ENCODE measurements at places on chromosomes 12 and 14. TPM values are rescaled to one million over a fixed set of nuclear protein-coding genes. Genes with fewer than 3 reads are reported as not detected.

The HOXC12 gene
- total RNA-seq = not detected

The KRT7 gene
- 17.3 TPM for total RNA-seq

DNA sequence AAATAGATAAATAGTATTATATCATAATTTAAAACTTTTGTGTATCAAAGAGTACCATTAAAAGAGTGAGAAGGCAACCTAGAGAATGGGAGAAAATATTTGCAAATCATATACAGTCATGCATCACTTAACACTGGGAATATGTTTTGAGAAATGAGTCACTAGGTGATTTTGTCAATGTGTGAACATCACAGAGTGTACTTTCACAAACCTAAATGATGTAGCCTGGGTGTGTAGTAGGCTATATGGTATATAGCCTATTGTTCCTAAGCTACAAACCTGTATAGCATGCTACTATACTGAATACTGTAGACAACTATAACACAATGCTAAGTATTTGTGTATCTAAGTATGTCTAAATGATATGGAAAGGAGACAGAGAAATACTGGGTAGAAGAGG, 48.0 kb upstream of the ARID2 start:
- no peak for DNase-seq

The SLC17A8 gene
- total RNA-seq = not detected

GRCh38 chr14:93857500-93858283, 69.4 kb upstream of the PRIMA1 start:
- no peak for DNase-seq

DNA sequence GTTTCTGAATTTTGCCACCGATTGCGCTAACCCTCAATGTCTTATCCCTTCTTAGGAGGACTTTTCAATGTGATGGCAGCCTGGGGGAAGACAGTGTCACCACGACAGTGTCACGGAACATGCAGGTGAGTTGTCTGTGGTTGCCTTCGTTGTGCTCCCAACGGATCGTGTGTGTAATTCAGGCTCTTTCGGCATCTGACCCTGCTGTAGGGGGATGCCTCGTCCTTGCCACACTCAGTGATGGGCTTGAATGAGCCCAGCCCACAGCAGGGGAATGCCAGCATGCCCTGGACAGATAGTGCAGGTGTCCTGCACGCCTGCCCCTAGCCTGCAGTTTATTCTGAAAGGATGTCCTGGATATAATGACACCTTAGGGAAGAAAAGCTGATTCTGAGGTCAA, 123.8 kb upstream of the RTL1 start:
- peak; percentile 27 for DNase-seq

- DNase-seq = peak; percentile 93
Measured at GRCh38 chr14:73723797-73724661, 9.8 kb upstream of the PNMA1 start.

The GPATCH2L gene
- 61.7 TPM for total RNA-seq

- DNase-seq = peak; percentile 48
Measured at GRCh38 chr14:55913324-55914025, 204.7 kb upstream of the PELI2 start.

GRCh38 chr12:87304406-87304805, 724.8 kb downstream of the C12orf50 start:
- no peak for DNase-seq

- DNase-seq = no peak
Measured at GRCh38 chr12:71130521-71131069, 27.2 kb downstream of the TSPAN8 start.

DNA sequence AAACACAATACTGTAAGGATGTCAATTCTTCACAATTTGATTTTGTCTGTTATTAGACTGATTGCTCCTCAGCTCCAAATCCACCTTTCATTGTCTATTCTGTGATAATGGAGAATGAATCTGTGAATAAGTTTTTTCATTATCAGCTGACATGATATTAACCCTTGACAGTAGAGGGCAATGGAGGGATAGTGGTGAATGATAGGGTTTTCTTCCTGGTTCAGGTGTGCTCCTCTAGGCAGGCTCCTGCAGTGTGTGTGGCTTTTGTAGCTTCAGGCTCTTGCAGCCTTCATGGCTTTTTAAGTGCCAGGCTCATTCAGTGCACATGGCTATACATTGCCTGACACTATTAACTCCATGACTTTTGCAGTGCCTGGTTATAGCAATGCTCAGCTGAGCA, 23.4 kb upstream of the ZNF641 start:
- no peak for DNase-seq

The EXOC3L4 gene
- 0.68 TPM for total RNA-seq

The TAMALIN gene
- total RNA-seq = 129 TPM

- DNase-seq = no peak
Measured at GRCh38 chr14:22304326-22304725, 284.7 kb downstream of the DAD1 start.

The CLEC1A gene
- total RNA-seq = 12.9 TPM

The BATF gene
- 3.2 TPM for total RNA-seq

GRCh38 chr14:37047226-37047625, 125.2 kb downstream of the SLC25A21 start:
- DNase-seq = no peak

- no peak for DNase-seq
Measured at GRCh38 chr14:101877766-101878165, 86.6 kb upstream of the DYNC1H1 start.

The STAC3 gene
- 3.2 TPM for total RNA-seq

The LRFN5 gene
- total RNA-seq = 5.5 TPM

GRCh38 chr12:76859611-76860010, 19.2 kb downstream of the CSRP2 start:
- DNase-seq = no peak

Measured in aorta (tissue), 5 donors.